Astrocyte of the hippocampus (primary cell): ENCODE measurements at places on chromosomes 11 and 22.

DNA sequence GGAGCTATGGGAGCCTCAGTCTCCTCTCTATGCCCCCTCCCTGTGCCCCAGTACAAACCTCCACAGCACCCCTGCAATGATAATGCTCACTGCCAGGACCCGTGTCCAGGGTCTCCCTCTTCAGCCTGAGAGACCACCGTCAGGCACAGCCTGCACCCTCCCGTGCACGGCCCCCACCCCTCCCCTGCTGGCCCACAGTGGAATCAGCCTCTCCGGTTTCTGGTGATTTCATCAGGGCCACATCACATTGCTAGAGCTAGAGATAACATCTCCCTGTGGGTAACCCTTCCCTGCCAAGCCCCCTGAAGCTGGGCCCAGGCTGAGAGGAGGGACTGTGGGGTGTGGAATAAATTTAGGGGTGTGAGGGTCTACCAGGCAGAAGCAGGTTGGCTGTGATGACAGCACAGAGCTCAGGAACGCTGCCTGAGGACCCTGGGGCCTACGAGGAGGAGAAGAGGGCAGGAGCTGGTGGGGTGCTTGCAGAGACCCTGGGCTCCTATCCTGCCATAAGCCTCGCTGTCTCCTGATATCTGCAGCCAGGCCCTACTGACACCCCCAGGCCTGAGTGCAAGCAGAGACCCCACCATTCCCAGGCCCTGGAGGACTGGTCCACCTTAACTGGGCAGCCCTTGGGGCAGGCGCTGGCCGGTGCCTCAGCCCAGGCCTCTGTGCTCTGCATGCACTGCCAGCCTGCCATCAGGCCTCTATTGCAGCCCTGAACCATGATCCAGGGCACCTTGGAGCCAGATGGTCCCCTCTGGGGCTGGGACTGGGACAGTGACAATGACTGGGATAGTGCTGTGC is at the start of gene KLHDC7B:
Gene KLHDC7B, plus strand, starts transcription at position 378 of the 804 bp plus-strand sequence. Its CDS starts 345 bp downstream, at position 723.
- DNase-seq, result no peak

DNA sequence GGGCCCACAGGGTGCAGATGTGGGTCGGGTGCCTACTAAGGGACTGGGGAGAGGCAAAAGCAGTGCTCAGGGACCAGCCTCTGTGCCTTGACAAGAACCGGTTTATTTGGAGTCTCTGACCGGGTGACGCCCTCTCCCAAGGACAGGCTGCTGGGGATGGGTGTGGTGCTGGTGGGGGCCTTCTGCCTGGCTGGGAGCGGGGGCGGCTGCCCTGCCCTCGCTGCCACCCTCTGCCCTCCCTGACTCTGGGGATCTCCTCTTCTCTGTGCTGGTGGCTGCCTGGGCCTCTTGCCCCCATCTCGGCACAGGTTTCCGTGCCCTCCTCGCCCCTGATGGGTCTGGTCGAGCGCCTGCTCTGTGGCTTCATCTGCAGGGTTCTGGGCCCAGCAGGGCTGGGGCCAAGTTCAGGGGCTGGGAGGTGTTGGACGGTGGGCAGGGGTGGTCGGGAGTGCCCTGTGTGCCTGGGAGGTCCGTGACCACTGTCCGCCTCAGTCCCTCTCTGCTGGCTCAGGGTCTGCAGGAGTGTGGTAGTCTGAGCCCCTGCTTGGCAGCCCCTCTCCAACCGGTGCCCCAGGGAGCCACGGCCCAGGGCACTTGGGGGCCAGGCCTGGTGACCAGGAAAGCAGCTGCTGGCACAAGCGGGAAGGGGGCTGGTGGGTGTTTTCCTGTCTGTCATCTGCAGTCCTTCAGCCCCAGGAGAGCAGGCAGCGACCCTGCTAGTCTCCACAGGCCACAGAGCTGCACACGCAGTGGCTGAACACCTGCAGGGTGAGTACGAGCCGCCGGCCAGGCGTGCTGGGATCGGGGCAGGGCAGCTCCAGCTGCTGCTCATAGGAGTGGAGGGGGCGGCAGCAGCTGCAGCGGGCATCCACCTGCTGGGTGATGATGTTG is 23.5 kb downstream of the MUC6 start:
- DNase-seq, result no peak

- no peak for DNase-seq
Measured at GRCh38 chr22:36182056-36182455, 19.6 kb downstream of the APOL4 start.

GRCh38 chr11:56842814-56843794 is 94.6 kb upstream of the OR9G4 start:
- no peak for DNase-seq

- DNase-seq, result no peak
Measured at GRCh38 chr11:8689726-8690255, 7.2 kb downstream of the RPL27A start.

DNA sequence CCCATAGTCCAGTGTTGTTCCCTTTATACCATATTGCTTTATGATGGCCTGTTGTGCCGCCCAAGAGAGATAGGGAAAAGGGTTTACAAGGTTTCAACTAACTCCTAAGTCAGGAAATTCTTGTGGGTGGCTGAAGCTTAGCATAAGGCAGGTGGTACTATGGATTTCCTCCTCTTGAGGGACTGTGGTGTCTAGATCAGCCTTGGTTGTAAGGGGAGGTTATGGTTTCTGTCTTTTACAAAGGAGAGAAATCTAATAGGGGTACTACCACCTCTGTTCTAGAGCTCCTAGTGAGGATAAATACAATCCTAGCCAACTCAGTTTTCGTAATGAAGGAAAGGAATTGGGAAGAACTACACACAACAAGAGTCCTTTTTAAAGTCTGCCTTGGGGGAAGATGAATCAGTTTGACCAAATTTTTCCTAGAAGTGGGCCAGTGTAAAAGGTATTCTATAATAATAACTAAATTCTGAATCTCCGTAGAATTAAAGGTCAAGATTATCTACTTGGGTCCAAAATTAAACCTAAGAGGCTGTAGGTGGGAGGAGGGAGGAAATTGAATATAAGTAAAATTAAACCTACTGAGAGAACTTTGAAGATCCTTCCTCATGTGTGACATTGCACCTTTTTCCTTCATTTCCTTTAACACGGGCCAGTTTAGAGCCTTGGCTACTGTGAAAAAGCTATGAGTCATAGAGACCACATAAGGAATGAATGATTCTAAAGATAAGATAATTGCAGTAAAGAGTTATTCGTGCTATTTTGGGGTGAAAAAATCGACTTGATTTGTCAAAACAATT is 17.2 kb downstream of the DLAT start:
- peak; percentile 66 for DNase-seq

GRCh38 chr11:2586793-2587131 is 113.0 kb downstream of the KCNQ1OT1 start:
- DNase-seq, result no peak

DNA sequence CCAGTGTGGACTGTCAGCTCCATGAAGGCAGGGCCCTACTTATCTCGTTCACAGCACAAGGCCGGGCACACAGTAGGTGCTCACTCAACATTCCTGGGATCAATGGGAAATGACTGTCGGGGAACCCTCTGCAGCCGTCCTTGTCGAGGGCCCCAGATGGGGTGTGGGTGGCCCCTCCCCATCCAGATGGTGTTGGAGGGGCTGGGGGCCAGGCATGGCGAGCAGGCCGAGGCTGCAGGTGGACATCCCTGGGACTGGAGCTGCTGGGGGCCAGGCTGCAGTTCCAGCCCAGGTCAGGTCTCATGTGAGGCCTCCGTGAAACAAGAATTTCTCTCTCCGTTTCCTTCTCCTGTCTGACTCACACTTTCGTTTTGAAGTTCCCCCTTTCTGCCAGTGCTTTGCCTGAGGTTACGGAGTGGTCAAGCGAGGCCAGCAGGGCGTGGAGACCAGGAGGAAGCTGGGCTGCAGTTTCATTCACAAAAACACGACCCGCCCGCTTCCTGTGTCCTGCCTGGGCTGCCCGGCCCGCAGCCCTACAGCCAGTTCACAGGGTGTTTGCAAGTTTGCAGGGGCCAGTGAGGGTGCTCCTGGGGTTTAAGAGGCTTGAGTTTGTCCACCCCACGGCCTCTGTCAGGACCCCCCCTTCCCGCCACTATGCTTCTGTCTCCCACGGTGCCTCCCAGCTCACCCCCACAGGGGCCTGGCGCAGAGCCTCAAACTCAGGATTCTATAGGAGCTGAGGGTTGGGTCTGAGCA is 4.5 kb downstream of the MYEOV start:
- DNase-seq, result peak; percentile 84

GRCh38 chr11:104145062-104145461 is 18.9 kb downstream of the PDGFD start:
- no peak for DNase-seq

DNA sequence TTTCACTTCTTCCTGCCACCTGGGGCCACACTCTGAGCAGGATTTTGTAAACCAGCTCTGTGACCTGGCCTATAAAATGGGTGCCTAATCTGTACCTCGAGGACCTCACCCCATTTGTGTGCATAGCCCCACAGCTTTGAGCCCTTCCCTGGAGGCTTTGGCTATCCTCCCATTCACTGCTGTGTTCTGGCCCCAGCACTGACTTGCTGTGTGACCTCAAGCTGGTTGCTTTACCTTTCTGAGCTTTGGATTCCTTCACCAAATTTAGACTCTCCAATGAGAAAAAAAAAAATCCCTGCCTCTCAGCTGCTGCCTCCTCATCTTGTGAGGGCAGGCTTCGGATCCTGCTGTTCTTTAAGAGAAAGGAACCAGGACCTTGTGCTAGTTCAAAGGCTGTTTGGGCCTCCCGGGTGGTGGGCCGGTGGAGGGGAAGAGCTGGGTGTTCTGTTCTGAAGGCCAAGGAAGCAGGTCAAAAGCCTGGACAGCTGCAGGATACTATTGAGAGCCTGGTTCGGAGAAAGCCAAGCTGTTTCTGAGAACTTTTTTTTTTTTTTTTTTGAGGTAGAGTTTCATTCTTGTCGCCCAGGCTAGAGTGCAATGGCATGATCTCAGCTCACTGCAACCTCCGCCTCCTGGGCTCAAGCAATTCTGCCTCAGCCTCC is 1.1 kb upstream of the PYGM start:
- DNase-seq, result no peak

GRCh38 chr22:46795845-46796565 is 33.6 kb downstream of the TBC1D22A start:
- no peak for DNase-seq

DNA sequence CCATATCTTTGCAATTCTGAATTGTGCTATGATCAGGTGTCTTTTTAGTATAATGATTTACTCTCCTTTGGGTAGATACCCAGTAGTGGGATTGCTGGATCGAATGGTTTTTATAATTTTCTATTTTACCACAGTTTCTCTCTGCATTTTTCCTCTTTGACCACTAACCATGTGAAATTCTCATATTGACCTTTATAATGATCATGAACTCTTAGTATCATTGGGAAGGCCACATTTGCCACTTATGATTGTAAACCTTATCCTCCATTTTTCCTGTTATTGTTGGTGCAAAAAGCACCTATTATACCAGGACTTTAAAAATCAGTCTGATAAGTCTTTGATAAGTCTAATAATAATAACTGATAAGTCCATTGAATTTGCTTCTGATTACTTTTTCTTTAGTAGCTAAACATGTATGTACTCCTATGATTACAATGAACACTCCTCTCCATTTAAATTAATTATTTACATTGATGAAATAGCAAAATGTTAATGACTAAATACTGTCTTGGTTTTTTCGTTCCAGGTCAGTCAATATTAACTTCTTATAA is 9.6 kb downstream of the NEAT1 start:
- DNase-seq, result peak; percentile 13

GRCh38 chr11:74086242-74086884 is 77.5 kb upstream of the UCP3 start:
- DNase-seq, result peak; percentile 5

- no peak for DNase-seq
Measured at GRCh38 chr11:98260983-98261382, 759.8 kb upstream of the CNTN5 start.

DNA sequence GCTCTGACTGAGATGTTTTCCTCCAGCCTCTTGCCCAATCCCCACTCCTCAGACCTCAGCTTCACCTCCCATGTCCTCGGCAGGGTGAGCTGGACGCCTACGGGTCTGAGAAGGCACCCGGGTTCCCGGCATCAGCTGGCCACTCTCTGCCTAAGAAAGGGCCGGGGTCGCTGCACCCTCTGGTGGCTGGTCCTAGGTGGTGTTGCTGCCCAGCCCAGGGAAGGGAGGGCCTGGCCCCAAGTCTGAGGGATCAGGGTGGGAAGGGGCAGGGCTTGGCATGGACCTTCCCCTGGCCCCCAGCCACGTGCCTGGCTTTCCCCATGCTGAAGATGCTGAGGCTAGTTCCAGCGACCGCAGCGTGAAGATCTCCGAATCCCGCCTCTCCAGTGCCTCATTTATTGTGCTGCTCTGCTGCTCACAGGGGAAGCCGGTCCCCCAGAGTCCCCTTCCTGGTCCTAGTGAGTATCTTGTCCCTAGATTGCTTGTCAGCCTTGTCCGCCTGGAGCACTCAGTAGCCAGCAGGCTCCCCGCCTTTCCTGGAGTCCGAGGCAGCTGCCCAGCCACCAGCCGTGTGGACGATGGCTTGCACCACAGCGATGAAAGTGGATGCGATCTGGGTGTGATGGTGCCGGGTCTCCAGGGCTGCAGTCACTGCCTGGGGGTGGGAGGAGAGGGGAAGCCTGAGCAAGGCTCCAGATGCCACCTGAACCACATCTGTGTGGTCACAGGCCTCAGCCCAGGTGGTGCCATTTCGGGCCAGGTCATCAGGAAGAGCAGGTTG is 2.9 kb upstream of the GGT5 start:
- peak; percentile 97 for DNase-seq

- no peak for DNase-seq
Measured at GRCh38 chr11:75809991-75810390, 5.0 kb upstream of the UVRAG start.

DNA sequence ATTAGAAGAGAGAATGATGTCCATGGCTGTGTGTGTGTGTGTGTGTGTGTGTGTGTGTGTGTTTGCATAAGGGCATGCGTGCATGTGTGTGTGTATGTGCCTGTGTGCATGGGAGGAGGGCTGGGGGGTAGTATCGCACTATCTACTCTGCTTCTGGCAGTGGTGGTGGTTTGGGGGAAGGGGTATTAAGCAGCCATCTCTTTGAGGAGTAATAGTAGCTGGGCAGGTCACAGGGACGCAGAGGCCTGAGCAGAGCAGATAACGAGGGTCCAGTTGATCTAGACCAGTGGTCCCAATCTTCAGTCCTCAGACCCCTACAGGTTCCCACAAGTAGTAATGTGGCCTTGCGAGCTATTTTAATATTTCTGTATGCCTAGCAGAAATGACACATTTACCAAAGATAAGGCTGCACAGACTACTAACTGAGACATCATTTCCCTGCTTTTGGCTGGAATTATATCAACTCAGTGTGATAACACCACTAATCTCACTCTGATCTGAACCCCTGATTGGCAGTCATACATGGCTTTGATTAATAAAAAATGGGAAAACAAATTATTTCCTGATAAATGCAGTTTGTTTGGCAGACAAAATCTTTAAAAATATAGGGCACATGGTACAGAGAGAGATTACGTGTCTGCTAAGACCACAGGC is 354.3 kb downstream of the BUD13 start:
- DNase-seq, result no peak

- no peak for DNase-seq
Measured at GRCh38 chr11:103325686-103326069, 216.5 kb downstream of the DYNC2H1 start.

- DNase-seq, result no peak
Measured at GRCh38 chr11:128492461-128492860, 94.9 kb downstream of the ETS1 start.

- DNase-seq, result no peak
Measured at GRCh38 chr22:19896665-19897355, 42.1 kb upstream of the GNB1L start.

GRCh38 chr11:94653561-94653960 is 86.4 kb downstream of the PIWIL4 start:
- DNase-seq, result no peak

GRCh38 chr22:26229910-26230309 is 60.6 kb downstream of the SEZ6L start:
- DNase-seq, result no peak

- DNase-seq, result no peak
Measured at GRCh38 chr22:16965083-16965482, 42.9 kb downstream of the GAB4 start.

- peak; percentile 84 for DNase-seq
Measured at GRCh38 chr22:37457093-37457893, 28.9 kb downstream of the MFNG start.
